Fibroblast of the aortic adventitia (primary cell): ENCODE measurements at places on chromosomes 3 and 15.

DNA sequence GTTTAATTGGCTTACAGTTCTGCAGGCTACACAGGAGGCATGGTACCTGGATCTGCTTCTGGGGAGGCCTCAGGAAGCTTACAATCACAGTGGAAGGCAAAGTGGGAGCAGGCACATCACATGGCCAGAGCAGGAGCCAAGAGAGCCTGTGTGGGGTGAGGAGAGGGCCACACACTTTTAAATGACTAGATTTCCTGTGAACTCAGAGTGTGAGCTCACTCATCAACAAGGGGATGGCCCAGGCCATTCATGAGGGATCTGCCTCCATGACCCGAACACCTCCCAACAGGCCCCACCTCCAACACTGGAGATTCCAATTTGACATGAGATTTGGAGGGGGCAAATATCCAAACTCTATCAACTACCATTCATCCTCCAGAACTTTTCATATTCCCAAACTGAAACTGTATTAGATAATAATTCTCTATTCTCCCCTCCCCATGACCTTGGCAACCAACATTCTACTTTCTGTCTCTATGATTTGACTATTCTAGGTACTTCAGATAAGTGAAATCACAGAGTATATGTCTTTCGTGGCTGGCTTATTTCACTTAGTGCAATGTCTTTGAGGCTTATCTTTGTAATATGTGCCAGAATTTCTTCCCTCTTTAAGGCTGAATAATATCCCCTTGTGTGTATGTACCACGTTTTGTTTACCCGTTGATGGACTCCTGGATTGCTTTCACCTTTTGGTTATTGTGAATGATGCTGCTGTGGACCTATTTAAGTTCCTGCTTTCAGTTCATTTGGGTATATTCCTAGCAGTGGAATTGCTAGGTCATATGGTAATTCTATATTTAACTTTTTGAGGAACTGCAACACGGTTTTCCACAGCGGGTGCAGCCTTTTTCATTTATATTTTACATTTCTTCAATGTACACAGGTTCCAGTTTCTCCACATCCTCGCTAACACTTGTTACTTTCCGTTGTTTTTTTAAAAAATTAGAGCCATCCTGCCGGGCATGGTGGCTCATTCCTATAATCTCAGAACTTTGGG lies 43.8 kb downstream of the TKT start:
- DNase-seq, result no peak

DNA sequence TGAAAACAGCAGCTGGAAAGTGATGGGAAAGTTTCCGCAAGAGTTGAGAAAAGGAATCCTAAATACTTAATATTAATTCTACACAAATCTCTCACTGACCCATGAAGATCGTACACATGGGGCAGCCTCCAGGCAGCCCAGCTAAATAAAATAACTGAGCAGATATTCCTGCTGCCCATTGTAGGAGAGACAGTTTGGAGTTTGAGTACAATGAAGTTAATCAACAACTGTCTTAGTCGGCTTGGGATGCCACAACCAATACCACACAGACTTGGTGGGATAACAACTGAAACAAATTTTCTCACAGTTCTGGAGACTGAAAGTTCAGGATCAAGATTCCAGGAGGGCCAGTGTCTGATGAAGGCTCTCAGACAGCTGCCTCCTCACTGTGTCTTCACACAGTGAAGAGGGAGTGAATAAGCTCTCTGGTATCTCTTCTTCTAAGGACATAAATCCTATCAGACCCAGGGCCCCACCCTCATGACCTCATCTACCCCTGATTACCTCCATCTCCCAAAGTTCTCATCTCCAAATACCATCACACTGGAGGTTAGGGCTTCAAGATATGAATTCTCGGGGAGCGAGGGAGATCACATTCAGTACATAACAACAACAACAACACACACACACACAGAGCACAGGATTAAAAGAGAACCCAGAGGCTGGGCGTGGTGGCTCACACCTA lies 9.7 kb downstream of the TRPM7 start:
- DNase-seq, result peak; percentile 35

DNA sequence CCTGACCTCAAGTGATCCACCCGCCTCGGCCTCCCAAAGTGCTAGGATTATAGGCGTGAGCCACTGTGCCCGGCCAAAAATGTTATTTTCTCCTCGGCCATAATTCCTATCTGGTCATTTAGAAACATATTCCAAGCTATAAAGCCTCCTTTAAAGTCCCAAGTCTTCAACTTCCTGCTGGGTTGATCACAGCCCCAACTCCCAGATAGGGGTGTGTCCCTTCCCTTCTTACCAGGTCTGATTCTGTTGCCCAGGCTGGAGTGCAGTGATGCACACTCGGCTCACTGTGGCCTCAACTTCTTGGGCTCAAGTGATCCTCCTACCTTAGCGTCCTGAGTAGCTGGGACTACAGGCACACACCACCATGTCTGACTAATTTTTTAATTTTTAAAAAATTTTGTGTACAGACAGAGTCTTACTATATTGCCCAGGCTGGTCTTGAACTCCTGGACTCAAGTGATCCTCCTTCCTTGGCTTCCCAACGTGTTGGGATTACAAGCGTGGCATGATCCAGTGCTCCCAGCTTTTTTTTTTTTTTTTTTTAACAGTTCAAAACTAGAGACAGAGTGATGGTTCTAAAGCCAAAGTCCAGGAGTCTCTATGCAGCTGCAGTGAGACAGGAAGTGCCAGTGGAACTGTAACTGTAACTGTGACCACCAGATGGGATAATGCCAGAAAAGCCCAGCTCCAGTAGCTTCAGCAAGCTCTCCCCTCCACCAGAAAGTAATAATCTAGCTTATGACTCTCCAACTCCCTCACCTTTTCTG lies 8.2 kb upstream of the PRKAR2A start:
- no peak for DNase-seq

GRCh38 chr3:48157950-48158376 lies 30.3 kb downstream of the CDC25A start:
- peak; percentile 78 for DNase-seq

GRCh38 chr3:193771653-193772421 lies 178.8 kb downstream of the OPA1 start:
- no peak for DNase-seq

DNA sequence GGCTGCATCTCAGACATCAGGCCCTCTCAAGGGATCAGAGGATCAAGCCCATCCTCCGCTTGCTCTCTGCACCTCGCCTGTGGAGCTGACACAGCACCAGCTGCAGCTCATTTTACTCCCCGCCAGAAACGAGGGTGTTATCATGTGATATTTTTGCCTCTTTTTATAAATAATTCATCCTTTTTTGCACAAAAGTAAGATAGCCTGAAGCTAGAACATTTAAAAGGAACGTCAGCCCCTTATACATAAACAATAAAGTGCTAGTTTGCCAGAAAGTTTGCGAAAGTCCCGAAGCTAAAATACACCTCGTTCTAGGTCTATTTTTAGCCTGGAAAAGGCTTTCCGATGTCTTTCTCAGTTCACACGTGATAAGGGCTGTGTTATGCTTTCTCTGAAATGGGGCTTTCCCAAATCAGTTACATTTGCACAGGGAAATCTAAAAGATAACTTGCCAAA lies 9.6 kb upstream of the FAM174B start:
- DNase-seq, result peak; percentile 79

DNA sequence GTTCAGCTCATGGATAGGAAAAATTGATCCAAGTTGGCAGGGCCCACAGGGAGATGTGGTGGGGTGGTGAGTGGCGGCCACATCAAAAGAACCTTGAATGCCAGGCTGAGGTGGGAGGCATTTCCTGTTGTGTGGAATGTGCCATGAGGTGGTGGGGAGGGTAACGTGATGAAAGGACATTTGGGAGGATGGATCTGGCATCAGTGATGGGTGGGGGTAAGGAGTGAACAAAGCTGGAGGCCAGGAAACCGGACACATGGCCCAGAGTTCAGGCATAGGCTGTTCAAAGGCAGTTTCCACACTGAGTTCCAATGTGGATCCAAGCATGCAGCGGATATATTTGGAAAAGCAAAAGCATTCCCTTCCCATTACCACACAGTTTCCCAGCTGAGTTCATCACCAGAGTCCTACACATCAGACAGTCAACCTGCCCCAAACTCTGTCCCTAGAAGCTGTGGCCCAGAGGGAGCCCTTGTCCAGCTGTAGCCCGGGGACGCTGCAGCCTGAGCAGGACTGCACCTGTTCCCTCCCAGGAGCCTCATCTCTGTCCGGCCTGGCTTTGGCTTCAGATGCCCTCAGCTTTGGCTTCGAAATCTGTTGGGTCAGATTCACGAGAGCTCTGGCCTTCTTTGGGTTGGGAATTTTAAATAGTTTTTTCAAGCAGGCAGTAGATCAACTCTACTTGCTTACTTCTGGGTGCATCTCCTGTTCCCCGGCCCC lies 37.8 kb upstream of the GOLGA6B start:
- DNase-seq, result no peak

GRCh38 chr3:157375342-157375986 lies 61.2 kb upstream of the PTX3 start:
- peak; percentile 38 for DNase-seq

DNA sequence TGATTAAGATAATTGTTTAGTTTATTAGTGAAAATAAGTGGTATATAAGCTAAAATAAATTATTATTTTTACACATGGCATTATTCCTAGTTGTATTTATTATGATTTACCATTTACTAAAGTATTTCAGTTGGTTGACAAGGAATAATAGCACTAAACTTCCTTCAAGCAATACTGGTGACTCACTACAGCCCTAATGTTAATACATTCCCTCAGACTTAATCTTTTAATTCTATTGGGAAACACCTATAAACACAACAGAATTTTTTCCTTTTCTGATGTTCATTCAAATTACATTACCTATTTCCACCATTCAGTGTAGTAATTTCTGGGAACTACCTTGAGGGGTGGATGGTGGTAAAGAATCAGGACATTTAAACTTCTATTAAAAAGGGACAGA lies 264.0 kb downstream of the TIGIT start:
- peak; percentile 40 for DNase-seq

DNA sequence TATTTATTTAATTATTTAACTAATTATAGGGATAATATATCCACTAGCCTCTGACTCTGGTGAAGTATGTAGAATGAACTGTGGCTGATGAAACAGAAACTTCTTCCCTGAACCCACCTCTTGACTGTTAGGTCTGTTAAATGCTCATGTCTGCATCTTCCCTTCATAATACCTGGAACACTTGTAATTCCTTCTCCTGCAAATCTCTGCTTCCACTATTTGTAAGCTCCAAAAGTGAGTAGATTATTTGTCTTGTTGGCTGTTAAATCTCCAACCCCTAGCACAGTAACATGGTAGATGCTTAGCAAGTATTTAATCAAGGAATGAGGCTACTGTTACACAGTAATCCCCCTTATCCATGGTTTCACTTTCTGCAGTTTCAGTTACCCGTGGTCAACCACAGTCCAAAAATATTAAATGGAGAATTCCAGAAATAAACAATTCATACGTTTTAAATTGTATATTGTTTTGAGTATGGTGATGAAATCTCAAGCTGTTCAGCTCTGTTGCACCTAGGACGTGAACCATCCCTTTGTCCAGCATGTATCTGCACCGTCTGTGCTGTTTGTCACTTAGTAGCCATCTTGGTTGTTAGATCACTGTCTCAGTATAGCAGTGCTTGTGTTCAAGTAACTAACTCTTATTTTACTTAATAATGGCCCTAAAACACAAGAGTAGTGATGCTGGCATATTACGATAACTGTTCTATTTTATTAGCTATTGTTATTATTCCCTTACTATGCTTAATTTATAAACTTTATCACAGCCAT lies 5.7 kb downstream of the TTBK2 start:
- DNase-seq, result peak; percentile 7

GRCh38 chr3:39446444-39446843 lies 21.0 kb upstream of the MOBP start:
- no peak for DNase-seq

GRCh38 chr3:99330924-99331532 lies 307.4 kb upstream of the COL8A1 start:
- DNase-seq, result peak; percentile 24

- no peak for DNase-seq
These were observed 61.0 kb upstream of the PAQR5 start for GRCh38 chr15:69237718-69238117.

DNA sequence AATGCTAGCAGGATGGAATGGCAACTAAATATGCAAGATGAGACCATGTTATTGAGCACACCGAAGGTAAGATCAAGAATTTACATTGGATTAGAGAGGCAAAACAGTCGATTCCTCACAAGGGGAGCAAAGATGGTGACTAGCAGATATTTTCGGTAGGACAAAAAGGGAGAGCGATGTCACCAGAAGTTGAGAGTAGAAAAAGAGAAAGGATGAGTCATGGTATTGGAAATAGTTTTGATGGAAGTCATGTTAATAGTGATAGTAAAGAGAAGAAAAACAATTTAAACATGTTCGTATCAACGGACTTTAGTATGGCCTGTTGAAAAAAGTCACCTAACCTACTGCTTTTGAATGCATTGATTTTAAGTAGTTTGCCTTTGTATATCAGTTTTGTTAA lies 55.0 kb downstream of the UBE2E2 start:
- no peak for DNase-seq
